ENCODE measurements at places on chromosomes 2 and 18.
A peak's percentile ranks its signal among the peaks of the same experiment; 100 is the strongest.

- no peak for DNase-seq
Observed at GRCh38 chr2:138779406-138779780, 797 bp downstream of the NXPH2 start.

GRCh38 chr2:8263901-8264300 lies 418.0 kb upstream of the ID2 start:
- DNase-seq, result no peak

- DNase-seq, result no peak
Observed at GRCh38 chr2:208249296-208249695, 5.6 kb downstream of the IDH1 start.

DNA sequence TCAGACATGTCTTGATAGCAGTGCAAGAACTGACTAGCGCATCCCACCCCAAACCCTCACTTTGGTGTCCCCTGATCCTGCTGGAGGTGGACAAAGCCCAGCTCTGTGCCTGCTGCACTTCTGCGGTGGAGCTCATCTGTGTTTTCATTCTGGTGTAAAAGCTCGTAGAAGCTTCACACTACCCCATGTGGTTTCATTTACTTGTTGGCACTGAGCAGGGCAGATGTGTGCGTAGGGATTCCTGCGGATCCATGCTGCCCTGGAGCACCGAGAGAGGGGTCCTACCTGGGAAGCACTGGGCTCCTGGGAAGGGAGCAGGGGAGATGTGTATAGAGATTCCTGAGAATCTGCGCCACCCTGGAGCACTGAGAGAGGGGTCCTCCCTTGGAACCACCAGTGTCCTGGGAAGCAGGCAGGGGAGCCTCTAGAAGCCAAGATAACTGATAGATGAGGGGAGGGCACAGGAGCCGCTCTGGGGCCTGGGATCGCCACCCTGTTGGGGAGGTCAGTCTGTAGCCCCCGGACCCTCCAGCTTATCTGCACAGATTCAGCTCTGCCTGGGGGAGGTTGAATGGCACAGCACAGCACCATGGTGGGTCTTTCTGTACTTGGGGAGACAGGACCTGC lies 106.9 kb upstream of the OTOS start:
- no peak for DNase-seq

DNA sequence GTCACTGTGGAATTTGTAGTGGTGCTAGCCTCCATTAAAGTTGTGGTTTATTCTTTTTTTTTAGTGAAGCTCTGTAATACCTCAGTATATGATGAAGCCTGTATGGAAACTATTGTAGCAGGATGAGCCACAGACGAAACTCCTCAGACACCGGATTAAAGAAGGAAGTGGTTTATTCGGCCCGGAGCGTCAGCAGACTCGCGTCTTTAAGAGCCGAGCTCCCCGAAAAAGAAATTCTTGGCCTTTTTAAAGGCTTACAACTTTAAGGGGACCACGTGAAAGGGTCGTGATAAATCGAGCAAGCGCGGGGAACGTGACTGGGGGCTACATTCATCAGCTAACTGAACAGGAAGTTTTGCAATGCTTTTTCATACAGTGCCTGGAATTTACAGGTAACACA lies 8.1 kb upstream of the CCL20 start:
- no peak for DNase-seq

- DNase-seq, result peak; percentile 78
Observed at GRCh38 chr18:28802546-28802945, 625.6 kb upstream of the CDH2 start.

- no peak for DNase-seq
Observed at GRCh38 chr2:16194096-16194390, 253.7 kb downstream of the MYCN start.

DNA sequence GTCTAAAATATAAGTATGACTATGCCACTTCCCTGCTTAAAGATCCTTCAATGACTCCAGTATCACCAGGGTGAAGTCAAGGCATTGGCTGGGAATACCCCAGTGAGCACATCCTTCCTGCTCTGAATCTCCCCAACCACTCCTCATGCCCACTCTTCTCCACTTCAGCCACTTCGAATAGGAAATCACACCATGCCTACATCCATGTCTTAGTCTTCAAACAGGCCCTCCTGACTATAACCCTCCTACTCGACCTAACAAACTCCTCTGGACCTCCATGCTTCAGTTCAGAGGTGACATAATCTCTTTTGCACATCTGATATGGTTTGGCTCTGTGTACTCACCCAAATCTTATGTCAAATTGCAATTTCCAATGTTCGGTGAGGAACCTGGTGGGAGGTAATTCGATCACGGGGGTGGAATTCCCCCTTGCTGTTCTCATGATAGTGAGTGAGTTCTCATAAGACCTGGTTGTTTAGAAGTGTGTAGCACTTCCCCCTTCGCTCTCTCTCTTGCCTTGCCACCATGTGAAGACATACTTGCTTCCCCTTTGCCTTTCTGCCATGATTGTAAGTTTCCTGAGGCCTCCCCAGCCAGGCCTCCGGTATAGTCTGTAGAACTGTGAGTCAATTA lies 87.8 kb upstream of the TFCP2L1 start:
- no peak for DNase-seq

DNA sequence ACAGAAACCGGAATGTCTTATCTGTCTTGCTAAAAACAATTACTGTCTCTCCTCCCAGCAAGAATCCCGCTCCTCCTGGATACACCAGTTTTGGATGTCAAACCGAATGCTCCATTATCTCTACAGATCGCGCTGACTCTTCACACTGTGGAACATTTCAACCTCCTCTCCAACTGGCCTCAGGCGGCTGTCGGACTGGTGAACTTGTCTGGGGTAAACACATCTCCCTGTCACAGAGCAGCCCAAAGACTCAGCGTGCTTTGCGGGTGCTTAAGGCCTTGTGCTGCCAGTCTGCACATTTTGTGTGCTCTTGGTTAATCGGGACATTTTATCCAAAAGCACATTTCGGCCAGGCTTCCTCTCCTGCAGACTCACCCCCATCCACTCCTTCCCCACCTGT lies 173.1 kb downstream of the ICOS start:
- DNase-seq, result no peak

DNA sequence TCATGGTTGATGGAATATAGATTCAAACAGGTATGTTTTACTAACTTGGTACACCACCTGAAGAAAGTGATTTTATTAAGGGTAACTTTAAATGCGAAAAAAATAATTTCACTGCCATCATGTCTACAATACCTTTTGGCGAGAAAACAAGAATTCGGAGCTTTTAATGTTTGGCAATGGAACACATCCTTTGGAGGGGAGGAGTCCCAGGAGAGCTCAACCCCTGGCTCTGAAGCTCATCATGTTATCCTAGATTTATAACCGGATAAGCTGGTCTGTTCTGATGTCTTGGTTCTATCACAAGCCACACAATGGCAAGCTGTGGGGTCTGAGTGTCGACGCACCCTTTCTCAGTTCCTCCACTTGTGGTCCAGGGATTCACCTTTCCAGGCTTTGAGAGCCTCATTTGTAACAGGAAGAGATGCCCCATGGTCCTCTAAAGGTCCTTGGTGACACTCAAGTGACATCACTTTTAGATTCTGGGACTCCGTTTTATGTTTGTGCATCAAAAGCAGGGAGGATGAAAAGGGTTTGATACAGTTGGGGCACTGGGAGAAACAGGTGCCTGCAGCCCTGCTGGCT lies 172.7 kb downstream of the BCL2 start:
- no peak for DNase-seq

DNA sequence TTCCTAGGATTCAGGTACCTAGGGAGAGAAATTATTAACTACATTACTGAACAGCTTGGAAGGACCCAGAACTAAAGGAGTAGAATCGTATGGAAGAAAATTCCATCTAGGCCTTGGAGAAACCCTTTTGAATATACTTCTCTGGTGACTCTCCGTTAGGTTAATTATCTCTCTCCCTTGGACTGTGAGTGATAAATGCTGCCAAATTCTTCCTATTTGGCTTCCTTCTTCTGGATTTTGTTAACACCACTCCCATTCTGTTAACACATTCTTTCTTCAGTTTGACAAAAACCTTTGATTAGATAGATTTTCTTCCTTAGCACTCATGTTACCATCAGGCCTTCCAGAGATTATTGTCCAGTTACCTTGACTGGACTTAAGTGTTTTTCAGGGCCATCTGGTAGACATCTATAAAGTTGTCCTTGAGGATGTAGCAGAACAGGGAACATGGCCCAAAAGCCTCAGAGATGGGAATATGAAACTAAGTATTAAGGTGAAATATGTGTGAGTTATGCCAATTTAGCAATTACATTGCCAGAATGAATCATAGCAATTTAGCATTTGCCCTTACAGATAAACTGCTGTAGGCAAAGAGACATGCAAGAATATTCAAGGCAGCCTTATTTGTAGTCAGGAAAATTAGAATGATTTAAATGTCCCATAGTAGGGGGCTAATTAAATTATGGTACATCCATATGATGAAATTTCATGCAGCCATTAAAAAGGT lies 6.7 kb downstream of the CYP27A1 start:
- no peak for DNase-seq

GRCh38 chr18:64244571-64244970 lies 95.7 kb upstream of the LINC00305 start:
- peak; percentile 0 for DNase-seq

DNA sequence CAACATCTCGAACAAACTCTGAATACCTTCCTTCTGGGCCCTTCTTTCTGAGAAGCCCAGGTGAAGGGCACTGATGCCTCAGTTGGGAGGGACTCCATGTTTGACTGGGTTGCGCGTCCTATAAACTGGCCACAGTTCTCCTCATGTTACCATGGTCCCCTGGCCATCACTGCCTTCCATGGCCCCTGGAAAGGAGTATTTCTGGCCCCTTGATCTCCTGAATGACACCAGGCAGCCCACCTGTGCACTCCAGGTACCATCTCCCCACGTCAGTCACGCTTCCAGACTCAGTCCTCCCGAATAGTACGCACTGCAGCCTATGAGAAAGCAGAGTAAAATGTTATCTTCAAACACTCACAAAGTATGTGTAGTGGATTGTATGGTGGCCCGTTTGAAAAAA lies 73.9 kb downstream of the ACKR3 start:
- no peak for DNase-seq

DNA sequence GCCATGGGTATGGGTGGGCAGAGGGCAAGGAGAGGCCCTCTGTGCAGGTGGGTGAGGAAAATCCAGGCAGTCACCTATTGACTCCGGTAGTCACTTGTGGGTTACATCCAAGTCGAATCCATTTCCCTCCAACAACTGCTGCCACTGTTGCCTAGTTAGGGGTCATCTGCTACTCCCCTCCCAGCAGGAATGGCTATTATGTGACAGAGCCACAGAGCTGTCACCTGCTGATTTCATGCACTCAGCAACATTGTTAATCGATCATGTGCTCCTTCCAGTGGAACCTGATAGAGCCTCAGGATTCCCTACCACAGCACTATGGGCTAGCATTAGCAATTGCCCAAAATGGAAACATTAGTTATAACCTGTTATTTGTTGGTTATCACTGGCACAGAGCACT lies 31.4 kb downstream of the POLR1A start:
- no peak for DNase-seq

DNA sequence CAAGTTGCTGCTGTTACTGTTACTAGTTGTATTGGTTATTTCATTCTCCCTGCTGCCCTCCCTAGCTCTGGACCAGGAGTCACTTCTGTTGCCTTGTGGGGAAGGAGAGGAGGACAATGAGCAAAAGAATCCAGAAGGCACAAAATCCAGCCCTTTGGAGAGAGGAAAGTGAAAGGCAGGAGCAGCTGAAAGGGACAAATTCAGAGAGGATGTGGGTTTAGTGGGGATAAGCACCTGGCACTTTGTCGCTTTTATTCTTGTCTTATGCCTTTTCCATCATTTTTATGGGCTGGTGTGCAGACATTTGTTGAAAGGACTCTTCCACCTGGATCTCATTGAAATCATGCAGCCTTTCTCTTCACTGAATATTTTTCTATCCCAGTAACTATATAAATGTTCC lies 24.3 kb upstream of the LTBP1 start:
- no peak for DNase-seq

DNA sequence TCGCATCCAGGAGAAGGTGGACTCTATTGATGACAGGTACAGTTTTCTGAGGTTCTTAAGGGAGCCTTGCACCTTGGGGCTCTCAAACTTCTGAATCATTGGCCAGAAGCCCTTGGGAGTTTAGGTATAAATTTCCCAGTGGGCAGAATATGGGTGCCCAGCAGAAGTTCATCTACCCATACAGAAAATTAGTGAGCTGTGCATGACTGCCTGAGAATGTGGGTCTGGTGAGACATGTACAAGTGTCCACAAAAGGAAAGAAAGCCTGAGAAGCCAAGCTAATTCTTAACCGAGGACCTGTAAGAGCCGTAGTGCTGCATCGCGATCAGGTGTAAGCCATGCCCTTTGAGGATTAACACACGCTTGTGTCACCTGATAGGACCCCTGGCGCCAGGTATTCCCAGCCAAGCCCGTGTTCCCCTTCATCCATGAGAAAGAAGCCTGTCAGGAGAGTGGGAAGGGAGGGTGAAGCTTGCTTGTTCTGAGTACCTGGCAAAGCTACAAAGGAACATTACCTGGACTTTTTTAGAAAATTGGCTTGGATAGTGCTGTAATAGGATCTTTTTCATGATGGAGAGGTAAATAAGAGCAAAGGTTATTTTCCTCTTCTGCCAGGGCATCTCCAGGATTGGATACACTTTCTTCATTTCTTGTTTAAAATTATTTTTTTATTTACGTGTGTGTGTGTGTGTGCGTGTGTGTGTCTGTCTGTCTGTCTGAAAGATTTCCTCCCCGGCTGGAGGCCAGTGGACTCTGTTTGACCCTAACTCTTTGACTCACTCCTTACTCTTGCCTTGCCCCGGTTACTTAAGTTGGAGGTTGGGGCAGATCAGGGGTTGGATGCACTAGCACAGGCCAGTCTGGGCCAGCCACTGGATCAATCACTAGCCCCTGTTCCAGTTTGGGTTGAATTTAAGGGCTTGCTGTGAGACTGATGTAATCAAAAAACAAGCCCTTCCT lies 90.4 kb upstream of the EML6 start:
- DNase-seq, result peak; percentile 84

GRCh38 chr2:83143946-83144345 lies 1315.1 kb downstream of the SUCLG1 start:
- no peak for DNase-seq

DNA sequence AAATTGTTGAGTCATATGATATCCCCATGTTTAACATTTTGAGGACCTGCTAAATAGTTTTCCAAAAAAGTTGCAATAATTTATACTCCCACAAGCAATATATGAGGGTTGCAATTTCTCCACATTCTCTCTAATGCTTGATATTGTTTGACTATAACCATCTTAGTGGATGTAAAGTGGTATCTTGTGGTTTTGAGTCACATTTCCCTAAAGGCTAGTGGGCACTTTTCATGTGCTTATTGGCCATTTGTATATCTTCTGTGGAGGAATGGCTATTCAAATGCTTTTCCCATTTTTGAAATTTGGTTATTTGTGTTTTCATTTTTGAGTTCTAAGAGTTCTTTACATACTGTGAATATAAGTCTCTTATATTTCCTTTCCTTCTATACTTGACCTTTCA lies 82.7 kb downstream of the SCG2 start:
- no peak for DNase-seq

- DNase-seq, result no peak
Observed at GRCh38 chr2:1210352-1210751, 202.9 kb upstream of the TPO start.

Measured in fibroblast of pulmonary artery (primary cell).